ENCODE measurements at places on chromosomes 2 and 18.

DNA sequence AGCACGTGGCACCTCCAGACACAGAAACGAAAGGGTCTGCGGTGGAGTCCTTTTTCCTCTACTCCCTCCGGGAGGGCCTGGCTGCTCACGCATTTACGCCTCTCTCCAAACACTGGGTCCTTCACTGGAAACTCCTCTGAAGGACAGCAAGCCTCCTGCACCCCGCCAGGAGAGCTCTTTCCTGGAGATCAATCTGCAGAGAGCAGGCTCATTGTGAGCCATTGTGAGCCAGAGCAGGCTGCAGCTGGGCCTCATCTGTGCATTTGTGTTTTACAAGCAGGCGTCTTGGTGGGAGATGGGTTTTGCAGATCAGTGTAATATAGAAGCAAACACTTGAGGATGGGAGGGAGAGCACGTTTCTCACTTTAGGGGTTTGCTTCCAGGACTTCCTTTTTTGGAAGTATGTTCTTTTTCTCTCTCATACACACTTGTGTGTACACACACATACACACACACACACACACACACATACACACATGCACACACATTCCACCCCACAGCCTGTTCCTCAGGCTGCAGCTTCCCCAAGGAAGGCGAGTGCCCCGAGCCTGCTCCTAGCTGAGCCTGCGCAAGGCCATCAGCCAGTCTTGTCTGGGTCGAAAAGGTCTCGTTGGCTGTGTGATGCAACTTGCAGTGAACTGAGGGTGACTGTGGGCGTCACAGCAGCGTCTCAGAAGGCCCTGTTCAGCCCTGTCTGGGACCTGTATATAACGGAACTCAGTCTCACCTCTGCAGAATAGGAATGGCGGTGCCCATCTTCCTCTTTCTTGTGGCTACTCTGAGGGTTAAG, 163.5 kb downstream of the GLI2 start:
- DNase-seq: no peak

GRCh38 chr2:221780281-221780688, 208.2 kb upstream of the EPHA4 start:
- peak; percentile 14 for DNase-seq

DNA sequence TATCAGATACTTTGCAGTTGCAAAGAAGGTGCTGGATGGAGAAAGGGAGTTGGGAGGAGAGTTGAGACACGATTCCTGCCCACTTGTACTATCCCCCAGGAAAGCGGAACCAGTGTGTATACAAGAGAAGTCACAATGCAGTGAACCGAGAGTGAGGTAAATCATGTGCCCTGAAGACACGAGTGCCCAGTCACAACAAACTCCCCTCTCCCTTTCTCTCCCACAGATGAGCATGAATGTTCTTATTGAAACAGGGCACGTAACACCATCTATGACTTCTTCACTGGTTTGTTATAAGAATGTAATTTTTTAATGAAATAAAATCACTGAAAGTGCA, 155.7 kb downstream of the IRS1 start:
- no peak for DNase-seq

DNA sequence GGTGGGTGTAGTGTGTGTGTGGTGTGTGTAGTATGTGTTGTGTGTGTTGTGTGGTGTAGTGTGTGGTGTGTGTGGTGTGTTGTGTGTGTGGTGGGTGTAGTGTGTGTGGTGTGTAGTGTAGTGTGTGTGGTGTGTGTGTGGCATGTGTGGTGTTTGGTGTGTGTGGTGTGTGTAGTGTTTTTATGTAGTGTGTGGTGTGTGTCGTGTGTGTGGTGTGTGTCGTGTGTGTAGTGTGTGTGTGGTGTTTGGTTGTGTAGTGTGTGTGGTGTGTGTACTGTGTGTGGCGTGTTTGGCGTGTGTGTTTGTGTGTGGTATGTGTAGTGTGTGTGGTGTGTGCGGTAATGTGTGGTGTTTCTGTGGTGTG, 4.7 kb upstream of the RTP5 start:
- DNase-seq: no peak

All from HS-5 (cell line).